ENCODE measurements at places on chromosomes 16 and 17. TPM values are rescaled to one million over a fixed set of nuclear protein-coding genes. Genes with fewer than 3 reads are reported as not detected.

Gene PYCARD
- 3.7 TPM for total RNA-seq

DNA sequence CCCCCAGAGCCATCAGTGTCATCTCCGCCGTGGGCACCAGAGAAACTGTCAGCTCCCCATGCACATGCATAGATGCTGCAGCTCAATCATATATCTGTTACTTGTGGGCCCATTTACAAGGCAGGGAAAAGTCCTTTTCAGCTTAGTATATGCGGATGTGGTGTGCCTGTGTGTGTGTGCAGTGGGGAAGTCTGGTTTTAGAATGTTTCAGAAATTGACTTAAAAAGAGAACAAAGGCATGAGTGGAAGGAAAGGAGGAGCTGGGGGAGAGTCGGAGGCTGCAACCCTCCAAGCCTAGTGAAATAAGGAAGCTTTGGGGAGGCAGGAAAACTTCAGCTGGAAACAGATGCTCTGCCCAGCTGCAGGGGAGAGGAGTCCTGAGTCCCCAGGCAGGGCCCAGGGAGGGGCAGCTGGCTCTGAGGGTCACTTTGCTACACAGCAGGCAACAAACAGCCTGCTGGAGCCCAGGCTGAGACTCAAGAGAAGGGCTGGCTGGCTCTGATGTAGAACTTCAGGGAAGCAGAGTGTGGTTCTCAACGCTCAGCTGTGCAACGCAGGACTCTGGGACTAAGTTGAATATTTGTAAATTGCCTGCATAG, 11.1 kb upstream of the CD300LD start:
- no peak for DNase-seq

DNA sequence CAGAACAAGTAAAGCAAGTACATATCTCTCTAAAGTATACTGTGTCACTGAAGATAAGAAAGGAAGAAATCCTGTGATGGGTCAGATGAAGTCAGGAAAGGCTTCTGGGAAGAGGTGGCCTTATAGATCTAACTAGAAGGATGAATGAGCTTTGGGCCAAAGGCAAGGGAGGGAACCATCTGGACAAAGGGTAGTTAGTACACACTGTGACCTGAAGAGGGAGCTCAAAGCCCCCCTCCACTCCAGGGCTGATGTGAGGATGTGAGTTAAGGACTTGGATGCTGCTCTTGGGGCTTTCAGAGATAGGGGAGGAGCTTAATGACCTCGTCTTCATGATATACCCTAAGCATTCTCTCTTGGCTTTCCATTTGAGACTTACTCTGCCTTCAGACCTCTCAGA, 185.3 kb upstream of the CACNG3 start:
- no peak for DNase-seq

- DNase-seq: no peak
Measured at GRCh38 chr16:25916037-25916436, 224.3 kb downstream of the HS3ST4 start.

Gene HCRT
- not detected for total RNA-seq

Data from heart left ventricle (tissue), 16 donors.